ENCODE measurements at places on chromosomes 5 and 9. TPM values are rescaled to one million over a fixed set of nuclear protein-coding genes. Genes with fewer than 3 reads are reported as not detected.

DNA sequence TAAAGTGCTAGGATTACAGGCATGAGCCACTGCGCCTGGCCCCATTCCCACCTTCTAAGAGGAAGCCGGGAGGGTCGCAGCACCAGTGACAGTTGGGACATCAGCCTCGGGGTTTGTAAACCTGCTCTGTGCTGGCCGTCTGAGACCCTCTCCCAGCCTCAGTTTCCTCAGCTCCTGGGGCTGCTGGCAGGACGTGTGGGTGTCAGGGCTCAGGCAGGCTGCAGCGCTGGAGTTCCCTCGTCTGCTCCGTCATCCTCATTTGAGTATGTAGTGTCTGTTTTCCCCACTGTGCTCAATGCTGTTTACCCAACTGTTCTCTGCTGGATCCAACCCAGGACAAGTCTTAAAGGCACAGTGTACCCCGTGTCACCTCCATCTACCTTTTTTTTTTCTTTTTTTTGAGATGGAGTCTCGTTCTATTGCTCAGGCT is 2.0 kb upstream of the NINJ1 start:
- H3K36me3 ChIP-seq = no peaks in the 10 kb centered on the region
- peak overlapping the region; percentile 6 for H3K4me3 ChIP-seq
- H3K27me3 ChIP-seq = no peaks in the 10 kb centered on the region
- H3K27ac ChIP-seq = no peak overlapping the region
- peaks cover 52% of the 10 kb centered on the region for H3K4me1 ChIP-seq

The FREM1 gene
- total RNA-seq = not detected

DNA sequence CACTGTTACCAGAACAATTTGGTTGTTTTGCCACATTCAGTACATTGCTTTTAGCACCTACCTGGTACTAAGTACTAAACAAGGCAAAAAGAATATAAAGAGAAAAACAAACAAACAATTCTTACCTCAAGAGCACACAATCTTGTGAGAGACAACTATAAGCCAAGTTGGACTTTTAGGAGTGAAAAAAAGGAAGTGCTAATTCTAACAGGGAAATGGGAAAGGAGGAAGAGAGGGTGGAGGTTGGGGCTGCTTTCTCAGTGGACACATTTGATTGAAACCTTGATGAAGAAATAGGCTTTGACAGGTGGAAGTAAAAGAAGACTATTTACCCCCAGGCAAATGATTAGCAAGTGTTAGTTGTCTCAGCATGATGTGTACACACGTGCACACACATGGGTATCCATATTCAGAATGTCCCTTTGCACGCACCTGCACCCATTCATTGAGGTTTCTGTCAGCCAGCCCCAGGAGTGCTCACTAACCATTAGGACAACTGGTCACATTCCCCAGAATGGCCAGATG is 302.6 kb downstream of the ACTL7B start:
- DNase-seq = no peak
- H3K4me3 ChIP-seq = no peak overlapping the region
- H3K27me3 ChIP-seq = no peaks in the 10 kb centered on the region
- no peaks in the 10 kb centered on the region for H3K4me1 ChIP-seq

DNA sequence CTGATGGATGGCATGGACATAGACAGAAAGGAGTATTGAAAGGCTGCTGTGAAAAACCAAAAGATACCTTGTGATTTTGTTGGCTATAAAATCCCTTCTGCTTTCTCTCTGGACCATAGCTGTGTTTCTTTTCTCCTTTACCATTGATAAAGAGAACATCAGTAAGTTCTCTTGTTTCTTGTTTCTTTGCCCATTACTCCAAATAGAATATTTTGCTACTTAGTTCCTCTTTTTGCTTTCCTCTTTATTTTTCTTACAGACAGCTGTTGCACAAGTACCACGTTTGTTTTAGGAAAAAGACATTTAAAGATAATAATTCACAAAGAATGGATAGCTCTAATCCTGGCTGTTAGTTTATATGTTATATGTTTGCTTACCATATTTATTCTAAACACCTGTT is 1129.2 kb downstream of the DTWD2 start:
- no peak overlapping the region for H3K27ac ChIP-seq
- H3K27me3 ChIP-seq = no peaks in the 10 kb centered on the region
- no peaks in the 10 kb centered on the region for H3K4me1 ChIP-seq
- no peak for DNase-seq

DNA sequence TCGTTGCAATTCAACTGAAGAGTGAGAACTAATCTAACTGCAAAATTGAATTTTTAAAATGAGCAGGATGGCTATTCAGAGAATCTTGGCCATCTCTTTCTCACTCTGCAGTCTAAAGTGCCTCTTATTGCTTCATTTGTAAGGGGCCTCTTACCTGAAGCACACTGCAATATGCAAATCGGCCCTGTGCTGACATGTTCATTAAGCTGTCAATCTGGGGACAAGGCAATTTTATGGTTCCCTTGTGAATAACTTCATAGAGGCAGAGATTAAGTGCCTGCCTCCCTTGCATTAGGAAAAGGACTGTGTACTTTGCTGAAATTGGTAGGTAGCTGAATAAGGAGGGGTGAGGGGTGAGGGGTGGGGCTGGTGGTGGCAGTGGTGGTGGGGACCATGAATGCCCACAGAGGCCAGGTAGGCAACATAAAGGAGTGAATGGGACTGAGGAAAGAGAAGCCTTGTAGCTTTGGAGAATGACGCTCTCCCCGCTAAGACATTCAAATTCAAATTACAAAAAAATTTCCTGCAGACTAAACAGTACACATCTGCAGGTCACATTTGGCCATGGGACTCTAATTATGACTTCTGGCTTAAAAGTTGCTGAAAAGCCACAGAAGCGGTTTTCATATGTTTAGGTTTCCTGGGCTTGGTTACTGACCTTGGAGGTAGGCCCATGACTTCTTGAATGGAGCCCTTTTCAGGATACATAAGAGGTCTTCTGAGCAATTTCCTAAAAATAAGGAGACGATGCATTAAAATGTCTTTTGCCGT is 25.0 kb downstream of the TNFSF8 start:
- peaks cover 41% of the 10 kb centered on the region for H3K36me3 ChIP-seq
- H3K4me1 ChIP-seq = peaks cover 42% of the 10 kb centered on the region
- H3K4me3 ChIP-seq = peak overlapping the region; percentile 76
- H3K27me3 ChIP-seq = no peaks in the 10 kb centered on the region
- peak overlapping the region; percentile 64 for H3K27ac ChIP-seq
- no peak for DNase-seq

The OBP2B gene
- not detected for total RNA-seq

DNA sequence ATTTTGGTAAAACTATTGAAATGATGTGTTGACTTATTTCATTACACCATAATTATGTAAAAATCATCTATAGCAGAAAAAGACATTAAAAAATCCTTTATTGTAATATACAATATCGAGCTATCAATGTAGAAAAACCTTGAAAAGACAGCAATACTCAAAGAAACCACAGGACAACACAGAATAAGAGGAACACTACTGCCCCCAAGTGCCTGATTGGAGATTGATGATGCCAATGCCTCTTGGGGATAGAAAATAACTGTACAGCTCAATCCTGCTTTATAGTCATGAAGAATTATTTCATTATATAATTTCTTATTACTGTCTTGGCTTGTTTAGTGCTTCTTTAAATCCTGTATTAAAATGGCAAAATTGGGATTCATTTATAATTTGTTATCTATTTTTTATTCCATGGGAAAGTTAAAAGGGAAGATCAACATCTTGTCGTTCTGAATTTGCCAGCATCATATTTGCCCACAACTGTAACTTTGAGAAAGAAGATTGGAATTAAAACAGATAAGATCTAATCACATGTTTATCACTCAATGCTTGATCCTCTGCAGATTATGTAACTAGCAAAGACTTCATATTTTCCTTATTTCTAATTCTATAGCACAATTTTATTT is 337.5 kb downstream of the CDH9 start:
- DNase-seq = no peak
- H3K4me3 ChIP-seq = no peak overlapping the region
- no peaks in the 10 kb centered on the region for H3K36me3 ChIP-seq
- no peaks in the 10 kb centered on the region for H3K4me1 ChIP-seq
- H3K27me3 ChIP-seq = no peaks in the 10 kb centered on the region

GRCh38 chr9:116055536-116055935 is 98.1 kb upstream of the PAPPA start:
- H3K27me3 ChIP-seq = no peaks in the 10 kb centered on the region
- H3K36me3 ChIP-seq = no peaks in the 10 kb centered on the region
- no peaks in the 10 kb centered on the region for H3K4me1 ChIP-seq
- DNase-seq = no peak

DNA sequence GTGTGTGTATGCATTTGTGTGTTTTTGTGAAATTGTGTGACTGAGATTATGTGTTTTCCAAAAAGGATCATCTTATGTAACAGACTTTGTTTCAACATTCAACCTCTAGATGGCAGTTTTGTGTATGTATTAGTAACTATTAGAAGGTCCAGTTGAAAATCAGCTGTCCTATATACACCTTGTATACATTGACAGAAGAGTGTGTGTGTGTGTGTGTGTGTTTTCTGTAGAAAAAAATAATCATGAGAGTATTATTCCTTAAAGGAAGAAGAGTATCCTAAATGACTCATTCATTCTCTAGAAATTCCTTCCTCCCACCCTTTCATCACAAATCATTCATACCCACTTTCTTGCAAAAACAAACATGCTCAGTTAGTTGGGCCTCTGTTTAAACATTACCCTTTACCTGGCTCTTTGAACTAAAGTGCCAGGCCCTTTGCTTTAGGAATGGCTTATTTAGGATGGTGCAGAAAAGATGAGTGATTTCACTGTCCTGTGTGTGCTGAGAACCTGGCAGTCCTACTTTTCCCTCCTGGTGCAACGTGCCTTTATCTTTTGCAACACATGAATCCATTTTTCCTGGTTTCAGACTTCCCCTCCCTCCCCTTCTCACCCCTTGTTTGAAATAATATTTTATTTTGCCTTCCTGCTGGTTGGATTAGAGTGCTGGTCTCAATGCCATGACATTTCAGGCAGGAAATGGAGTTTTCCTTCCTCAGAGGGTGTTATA is 152.2 kb downstream of the ARHGAP26 start:
- DNase-seq = no peak
- H3K4me1 ChIP-seq = peaks cover 41% of the 10 kb centered on the region
- H3K27me3 ChIP-seq = no peaks in the 10 kb centered on the region
- H3K27ac ChIP-seq = no peak overlapping the region
- peaks cover 18% of the 10 kb centered on the region for H3K36me3 ChIP-seq
- H3K4me3 ChIP-seq = no peak overlapping the region

DNA sequence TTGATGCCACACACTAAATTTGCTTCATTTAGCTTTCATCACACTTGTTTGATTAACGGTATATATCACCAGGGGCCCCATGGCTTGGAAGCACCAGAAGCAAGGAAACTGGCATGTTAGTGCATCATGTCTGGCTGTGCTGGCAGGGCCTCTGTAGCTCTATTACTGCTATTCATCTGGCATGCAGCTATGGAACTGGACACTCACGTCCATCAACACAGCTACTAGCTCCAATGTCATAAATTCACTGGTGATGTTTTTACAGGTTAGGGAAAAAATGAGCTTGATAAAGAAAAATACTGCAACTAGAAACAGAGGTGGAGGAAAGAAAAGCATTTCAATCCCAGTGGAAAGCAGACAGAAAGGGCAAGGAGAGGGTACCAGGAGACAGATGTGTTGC is 343.2 kb downstream of the DEPDC1B start:
- no peak overlapping the region for H3K27ac ChIP-seq
- no peaks in the 10 kb centered on the region for H3K4me1 ChIP-seq
- no peaks in the 10 kb centered on the region for H3K36me3 ChIP-seq
- H3K27me3 ChIP-seq = no peaks in the 10 kb centered on the region
- H3K4me3 ChIP-seq = no peak overlapping the region
- DNase-seq = no peak

DNA sequence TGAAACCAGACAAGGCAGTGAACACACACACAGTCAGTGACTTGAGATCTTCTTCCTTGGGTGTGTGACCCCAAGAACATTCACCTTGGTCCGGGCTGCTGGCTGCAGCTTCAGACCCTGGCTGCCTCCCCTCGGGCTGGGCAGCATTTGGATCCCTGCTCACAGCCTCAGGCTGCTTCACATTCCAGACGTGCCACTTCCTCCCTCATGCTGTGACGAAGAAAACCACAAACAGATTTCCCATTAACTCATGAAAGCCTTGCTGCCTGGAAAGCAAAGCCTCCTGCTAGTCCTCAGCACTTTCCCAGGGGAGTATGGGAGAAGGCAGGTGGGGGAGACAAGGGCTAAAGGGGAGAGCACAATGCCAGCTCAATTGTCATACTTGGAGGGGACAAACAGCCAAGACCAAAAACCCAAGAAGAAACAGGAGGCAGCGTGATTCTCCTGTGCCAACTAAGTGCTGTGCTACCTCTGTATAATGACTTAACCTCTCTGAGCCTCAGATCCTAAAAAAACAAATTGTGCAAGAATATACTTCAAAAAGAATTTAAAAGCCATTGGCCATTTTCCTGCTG is 594.6 kb upstream of the BRINP1 start:
- no peaks in the 10 kb centered on the region for H3K4me1 ChIP-seq
- no peak for DNase-seq
- H3K27ac ChIP-seq = no peak overlapping the region
- H3K36me3 ChIP-seq = no peaks in the 10 kb centered on the region

The CTXN3 gene
- not detected for total RNA-seq

The PHYKPL gene
- total RNA-seq = 126 TPM

DNA sequence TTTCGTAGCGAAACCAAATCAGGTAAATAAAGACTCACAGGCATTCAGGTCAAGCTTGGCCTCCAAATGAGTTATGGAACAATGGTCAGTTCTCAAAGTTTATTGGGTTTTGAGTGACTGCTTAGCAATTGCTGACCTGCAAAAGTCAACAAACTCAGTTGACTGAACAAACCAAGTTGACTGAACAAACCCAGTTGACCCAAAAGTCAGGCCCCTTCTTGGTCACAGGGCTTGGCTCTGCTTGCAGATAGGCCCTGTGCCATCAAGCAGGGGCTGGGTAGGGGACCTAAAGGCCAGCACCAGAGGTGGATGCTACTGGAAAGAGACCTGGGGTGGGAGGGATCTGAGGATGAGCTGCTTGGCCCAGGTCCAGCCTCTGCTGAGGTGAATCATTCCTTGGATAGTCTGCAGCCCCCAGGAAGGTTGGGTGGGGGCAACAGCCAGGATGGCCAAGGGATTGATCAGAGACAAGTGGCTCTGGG is 64.6 kb downstream of the GADD45G start:
- H3K27me3 ChIP-seq = peaks cover 17% of the 10 kb centered on the region
- DNase-seq = no peak
- H3K36me3 ChIP-seq = peaks cover 3% of the 10 kb centered on the region
- no peak overlapping the region for H3K27ac ChIP-seq
- H3K4me3 ChIP-seq = no peak overlapping the region

- no peak overlapping the region for H3K4me3 ChIP-seq
- peaks cover 6% of the 10 kb centered on the region for H3K27me3 ChIP-seq
- no peak overlapping the region for H3K27ac ChIP-seq
- peaks cover 5% of the 10 kb centered on the region for H3K4me1 ChIP-seq
Measured at GRCh38 chr9:4517274-4517673, 27.0 kb downstream of the SLC1A1 start.

The ITGA1 gene
- 19.2 TPM for total RNA-seq

DNA sequence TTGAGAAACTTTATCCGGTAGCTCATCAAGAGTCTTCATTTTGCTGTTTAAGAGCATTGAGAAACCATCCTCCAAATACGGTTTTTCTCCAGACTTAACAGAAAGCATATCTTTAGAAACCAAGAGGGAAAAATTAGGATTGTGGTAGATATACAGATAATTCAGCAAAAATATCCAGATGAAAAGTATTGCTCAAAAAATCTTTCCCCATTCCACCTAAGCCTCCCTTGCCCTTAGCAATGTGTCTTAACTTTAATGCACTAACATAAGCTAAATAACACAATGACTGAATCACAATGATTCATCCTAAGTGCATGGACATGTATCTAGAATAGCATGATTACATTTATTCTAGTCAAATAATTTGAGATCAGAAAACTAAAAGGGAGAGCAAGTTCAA is 130.3 kb upstream of the TARS1 start:
- H3K27ac ChIP-seq = no peak overlapping the region
- H3K4me3 ChIP-seq = no peak overlapping the region
- H3K4me1 ChIP-seq = no peaks in the 10 kb centered on the region
- DNase-seq = no peak
- no peaks in the 10 kb centered on the region for H3K27me3 ChIP-seq

All from activated CD8-positive, alpha-beta T cell treated with anti-CD3 and anti-CD28 coated beads, Interleukin-2, amount 10 ng/mL, durations not matched to agents 7 days and 5 days (primary cell).